Stimulated activated naive CD4-positive, alpha-beta T cell treated with Interleukin-2 at 50 U/mL for 16 hours (primary cell): ENCODE measurements at places on chromosomes 5 and 9.
A peak's percentile ranks its signal among the peaks of the same experiment; 100 is the strongest.

DNA sequence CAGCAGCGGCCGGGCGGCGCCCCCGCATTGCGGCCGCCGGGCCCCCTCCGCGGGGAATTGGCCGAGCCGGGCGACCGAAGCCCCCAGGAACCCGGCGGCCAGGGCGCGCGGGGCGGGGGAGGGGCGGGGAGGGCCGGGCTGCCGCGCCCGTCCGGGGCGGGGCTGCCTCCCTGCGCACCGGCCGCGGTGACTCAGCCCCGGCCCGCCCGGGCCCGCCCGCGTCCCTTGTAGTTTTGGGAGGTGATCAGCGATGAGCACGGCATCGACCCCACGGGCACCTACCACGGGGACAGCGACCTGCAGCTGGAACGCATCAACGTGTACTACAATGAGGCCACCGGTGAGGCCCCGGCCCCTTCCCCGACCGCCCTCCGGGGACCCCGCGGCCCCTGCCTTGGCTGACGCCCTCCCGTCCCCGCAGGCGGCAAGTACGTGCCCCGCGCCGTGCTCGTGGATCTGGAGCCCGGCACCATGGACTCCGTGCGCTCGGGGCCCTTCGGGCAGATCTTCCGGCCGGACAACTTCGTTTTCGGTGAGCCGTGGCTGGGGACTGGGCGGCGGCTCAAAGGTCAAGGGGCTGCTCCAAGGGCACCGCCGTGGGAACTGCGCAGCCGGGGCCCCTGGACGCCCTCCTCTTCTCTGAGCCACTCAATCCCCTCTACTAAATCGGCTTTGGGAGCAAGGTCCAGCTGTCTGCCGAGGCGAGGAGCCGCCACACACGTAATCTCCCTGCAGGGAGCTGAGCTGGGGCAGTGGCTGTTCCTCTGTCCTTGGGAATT, 592 bp downstream of the TUBB4B start:
- peak; percentile 61 for DNase-seq

- DNase-seq: no peak
Observed at GRCh38 chr9:110123341-110124095, 84.4 kb downstream of the C9orf152 start.

DNA sequence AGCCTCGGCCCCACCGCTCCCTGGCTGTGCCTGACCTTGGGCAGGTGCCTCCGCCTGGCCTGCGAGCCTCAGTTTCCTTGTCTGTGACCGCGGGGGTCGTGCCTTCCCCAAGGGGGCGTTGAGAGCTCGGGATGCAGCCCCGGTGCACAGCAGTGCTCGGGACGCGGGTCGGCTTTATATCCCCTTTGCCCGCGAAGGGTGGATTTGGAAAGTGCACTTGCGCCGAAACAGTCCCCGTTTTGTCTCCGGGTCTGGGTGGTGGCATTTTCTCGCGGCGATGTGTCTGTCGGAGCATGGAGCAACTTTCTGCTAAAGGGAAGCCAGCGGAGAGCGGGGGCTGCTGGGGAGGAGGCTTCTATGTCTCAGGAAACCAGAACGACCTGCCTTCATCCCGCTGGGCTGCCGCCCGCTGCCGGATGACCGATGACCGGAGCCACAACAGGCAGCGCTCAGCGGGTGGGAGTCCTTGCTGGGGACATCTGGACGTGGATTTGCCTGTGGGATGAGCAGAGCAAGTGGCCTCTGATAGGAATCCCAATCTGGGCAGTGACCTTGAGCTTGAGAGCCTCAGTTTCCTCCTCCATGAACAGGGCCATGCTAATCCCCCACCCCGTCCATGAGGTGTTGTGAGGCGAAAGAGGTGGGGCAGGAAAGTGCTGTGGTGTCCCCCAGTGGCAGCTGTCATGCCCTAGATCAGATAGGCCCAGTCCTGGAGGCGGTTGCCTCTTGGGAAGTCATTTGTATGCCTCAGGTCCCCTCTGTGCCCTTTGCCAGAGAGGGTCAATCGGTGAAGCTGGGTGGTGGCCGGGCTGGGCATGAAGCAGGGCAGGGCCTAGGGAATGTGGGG, 651 bp downstream of the HRH2 start:
- DNase-seq: peak; percentile 21

DNA sequence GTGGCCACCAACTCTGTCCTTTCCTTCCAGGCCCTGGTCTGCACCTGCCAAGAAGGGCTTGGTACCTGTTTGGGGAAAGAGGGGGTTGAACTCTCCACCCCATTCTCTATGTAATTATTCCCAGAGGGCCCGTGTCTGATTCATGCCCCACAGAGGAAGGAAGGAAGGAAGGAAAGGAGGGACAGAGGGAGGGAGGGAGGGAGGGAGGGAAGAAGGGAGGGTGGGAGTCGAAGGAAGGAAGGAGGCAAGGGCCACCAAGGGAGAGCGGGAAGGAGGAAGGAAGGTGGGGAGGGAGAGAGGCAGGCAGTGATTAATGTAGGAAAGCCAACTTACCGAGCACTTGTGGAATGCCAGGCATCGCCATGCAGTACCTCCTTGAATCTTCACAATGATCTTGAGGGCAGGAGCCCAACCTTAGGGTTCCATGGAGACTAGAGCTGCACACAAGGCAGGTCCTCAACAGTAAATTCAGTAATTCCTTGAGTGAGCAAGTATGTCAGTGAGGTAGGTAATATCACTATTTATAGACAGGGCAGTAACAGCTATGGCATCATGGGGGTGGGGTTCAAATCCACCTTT, 75.8 kb downstream of the FGF18 start:
- DNase-seq: no peak

DNA sequence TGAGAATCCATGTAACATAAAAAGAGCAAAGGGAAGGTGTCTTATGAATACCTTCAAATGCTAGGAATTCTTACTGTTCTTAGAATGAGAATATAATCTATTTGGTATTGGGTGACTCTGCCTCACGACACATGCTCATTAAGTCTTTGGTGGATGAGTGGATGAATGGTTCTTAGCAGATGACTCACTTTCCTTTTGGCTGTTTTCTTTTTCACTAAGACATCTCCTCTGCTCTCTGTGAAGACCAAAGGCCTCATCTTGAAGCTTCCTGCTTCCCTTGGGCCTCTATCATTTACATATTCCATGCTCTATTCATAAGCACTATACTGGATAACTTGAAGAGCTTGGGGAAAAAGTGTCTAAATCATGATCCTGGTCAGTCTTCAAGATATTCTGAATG, 468.1 kb downstream of the SPATA31D1 start:
- no peak for DNase-seq

DNA sequence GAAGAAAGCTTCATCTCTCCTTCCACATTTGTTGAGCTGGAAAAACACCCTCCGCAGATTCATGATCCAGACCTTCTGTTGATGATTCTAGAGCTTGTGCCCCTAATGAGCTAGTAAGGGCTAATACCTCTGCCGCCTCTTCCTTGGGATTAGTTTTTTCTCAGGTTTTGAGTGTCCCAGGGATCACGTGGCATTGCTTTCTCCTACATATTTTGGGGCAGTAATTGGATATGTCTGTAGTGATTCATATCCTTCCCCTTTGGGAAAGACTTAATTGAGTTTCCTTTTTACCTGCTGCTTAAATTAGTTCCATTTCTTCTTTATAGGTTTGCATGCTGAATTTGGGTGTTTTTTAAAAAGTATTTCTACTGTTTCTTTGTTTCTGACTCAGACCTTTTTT, 143.9 kb downstream of the GOLPH3 start:
- no peak for DNase-seq

- DNase-seq: no peak
Observed at GRCh38 chr5:74630453-74631066, 10.0 kb downstream of the ENC1 start.

DNA sequence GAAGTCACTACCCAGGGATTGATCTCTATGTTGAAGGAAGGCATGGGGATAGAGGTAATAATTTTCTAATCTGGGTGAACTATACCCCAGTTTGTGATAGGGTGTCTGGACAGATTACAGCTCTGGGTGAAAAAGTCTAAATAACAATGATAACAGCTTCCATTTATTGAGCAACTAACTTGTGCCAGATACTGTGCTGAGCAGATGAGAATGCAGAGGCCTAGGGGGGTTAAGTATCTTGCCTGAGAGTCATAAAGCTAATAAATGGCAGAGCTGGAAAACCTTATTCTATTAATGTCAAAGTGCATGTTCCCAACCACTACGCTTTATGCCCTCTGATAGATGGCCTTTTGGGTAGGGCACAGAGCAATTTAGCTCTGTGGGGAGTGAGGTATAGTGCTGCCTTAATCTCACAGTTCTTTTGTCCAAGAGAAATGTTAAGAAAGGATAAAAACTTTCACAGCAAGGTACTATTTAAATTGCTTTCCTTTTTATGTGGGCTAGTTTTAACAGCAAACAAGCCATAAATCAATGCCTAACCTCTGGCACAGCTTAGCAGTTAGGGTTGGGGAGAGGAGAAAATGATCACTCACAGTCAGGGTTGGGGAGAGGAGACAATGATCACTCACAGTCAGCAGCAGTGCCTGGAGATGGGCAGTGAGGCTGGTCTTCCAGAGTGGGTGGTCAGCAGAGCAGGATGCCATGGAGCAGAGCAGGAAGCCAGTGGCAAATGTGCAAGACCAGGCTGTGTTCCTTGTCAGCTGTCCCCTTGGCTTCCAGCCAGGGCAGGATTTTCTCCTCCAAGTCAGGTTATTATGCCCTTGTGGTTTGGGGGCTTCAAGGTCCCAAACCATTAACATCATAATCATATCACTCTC, 187.0 kb downstream of the CARTPT start:
- DNase-seq: no peak

GRCh38 chr5:88829054-88829453, 53.9 kb downstream of the MEF2C start:
- DNase-seq: no peak

- DNase-seq: no peak
Observed at GRCh38 chr5:155728146-155728856, 598.7 kb upstream of the SGCD start.

- DNase-seq: no peak
Observed at GRCh38 chr5:159345336-159345735, 15.0 kb upstream of the IL12B start.

DNA sequence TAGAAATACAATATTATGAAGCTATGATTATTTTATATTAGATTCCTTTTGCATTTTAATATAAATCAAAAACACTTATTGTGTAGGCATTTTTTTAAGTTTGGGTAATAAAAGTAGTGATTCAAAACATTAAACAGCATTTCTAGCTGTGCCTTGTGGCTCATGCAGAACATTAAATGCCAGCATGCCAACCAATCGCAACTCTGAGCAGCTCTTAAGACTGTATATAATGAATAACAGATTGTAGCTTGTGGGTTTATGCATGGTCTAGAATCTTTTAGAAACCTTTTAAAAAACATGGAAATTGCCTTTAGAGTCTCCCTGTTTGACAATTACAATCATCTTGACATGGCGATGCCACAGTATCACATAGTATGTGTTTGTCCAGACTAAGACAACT, 903.8 kb downstream of the EFNA5 start:
- DNase-seq: no peak

DNA sequence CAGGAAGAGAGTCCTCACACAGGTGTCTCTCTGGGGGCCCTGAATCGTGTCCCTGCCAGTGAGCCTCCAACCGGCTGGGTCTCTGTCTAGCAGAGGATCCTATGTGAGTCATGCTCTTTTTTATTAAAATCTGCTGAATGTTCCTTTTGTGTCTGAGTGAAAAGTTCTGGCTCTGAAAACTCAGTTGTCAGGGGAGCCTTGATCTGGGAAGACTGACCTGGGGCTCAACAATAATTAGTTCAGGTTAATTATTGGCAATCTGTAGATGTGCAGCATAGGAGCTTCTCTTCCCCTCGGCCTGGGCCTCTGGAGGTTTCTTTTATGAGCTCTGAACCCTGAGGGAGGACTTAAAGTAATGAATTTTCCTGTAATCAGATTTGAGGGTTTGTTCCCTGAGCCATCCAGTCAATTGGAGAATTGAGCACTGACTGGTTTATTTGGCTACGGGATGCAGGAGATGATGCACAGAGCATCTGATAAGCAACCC, 45.2 kb downstream of the ALG2 start:
- DNase-seq: no peak

DNA sequence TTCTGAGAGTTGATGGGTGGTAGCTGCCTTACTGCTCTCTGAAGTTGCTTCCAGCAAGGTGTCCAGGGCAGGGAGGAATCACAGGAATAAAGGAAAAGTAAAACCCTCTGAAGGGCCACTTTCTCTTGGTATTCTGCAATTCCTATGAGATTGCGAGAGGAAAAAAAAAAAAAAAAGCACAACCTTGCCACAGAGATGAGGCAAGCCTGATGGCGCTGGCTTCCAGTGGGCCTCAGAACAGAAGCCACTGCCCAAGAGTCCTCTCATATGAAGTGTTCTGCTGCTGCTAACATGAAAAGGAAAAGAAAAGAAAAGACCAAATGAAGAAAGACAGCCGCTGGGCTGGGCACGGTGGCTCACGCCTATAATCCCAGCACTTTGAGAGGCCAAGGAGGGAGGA, 80.8 kb upstream of the IL17B start:
- no peak for DNase-seq

DNA sequence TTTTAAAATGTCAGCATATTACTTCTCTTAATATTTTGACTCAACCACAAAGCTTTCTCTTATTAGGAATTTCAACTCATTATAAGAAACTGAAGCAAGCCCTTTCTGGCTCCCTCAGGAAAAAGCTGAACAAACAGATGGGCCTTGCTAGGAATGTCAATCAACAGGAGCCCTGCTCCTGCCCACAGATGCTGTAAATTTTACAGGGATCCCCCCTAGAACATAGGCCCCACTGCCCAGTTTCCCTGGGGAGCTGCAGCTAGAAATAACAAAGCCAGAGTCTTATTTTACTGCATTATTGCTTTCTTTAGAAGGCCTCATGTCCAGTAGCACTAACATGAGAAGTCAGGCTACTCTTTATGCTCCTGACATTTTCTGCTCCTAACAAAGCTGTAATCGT, 103.8 kb downstream of the PCSK1 start:
- DNase-seq: no peak

- DNase-seq: no peak
Observed at GRCh38 chr5:108101130-108101529, 280.8 kb downstream of the FBXL17 start.

DNA sequence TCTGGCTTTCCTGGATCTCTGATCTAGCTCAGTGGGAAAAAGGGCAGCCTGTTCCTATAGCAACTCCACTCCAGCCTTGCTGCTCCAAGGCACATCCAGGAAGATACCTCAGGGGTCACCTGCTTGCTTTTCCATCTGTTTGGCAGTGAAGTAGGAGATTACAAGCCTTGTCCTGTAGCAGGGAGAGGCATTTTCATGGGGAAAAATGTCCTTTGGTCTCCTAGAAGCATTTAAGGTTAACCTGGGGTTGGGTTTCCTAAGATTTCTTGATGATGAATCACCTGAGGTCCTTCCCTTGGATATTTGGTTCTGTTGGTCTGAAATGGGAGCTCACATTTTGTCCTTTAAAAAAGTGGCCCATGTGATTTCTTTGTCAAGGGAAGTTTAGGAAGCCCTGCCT, 1.5 kb upstream of the TMEM174 start:
- no peak for DNase-seq

DNA sequence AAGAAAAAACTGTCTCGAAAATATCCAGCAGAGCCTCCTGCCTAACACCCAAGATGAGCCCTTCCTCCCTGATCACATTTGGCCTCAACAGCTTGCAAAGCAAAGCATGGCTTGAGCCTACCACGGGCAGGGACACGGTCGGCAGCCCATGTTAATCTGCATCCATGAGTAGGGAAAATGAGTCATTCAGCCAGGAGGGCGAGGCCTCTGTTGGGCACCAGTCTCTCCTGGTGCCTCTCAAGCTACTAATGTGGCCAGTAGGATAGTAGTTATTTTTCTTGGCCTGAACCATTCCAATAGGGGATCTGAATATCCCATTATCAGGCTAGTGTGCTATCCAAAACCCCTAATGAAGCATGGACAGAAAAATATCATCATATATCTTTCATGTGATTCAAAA, 43.0 kb upstream of the SHB start:
- no peak for DNase-seq

GRCh38 chr5:179832039-179832745, 11.5 kb downstream of the SQSTM1 start:
- no peak for DNase-seq

- no peak for DNase-seq
Observed at GRCh38 chr9:84750152-84750865, 80.8 kb downstream of the NTRK2 start.
